Breast epithelium (tissue), 4 donors: ENCODE measurements at places on chromosomes 7 and 10. TPM values are rescaled to one million over a fixed set of nuclear protein-coding genes. Genes with fewer than 3 reads are reported as not detected.

LRRC18 gene
- total RNA-seq, result not detected

CAMK2B gene
- 2.0 TPM for total RNA-seq

CPA4 gene
- not detected for total RNA-seq

UTF1 gene
- not detected for total RNA-seq

PAX4 gene
- not detected for total RNA-seq

SYCE1 gene
- total RNA-seq, result 3.9 TPM

ADAM12 gene
- 8.6 TPM for total RNA-seq

NAMPT gene
- total RNA-seq, result 751 TPM

DNA sequence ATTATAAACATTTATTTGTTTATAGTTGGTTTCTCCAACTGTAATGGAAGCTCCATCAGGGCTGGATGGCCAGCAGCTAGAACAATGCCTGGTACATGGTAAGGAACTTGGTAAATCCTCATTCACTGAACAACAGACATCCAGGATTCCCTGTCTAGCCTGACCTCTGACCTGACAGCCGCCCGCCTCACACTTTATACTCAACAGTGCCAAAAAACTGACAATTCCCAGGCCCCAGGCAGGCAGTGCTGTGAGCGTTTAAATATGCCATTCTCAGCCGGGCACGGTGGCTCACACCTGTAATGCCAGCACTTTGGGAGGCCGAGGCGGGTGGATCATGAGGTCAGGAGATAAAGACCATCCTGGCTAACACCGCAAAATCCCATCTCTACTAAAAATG, 55.9 kb downstream of the RSU1 start:
- no peak for DNase-seq

DNA sequence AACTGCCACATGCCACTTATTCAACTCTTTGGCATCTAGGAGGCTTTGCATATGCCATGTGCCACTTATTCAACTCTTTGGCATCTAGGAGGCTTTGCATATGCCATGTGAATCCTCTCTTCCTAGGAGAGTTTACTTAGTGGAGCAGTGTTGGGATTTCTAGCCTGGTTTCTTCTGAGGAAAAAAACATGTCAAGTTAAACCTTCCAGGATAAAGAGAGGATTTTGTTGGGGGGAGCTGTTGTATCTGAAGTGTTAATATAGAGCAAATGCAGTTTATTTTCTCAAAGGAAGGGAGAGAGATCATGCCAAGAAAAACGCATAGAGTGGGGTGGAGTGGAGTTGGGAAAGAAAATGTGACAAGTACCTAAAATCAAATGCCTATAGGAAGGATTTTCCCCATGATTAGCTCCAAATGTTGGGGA, 91.5 kb downstream of the MCU start:
- no peak for DNase-seq

DNA sequence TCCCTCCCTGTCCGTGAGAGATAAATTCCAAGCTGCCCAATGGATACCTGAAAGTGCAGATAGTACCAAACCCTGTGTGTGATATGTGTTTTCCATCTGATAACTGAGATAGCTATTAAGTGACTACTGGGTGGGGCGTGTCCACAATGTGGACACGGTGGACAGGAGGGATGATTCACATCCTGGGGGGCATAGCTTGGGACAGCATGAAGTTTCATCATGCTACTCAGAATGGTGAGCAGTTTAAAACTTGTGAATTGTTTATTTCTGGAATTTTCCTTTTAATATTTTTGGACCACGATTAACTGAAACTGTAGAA, 158.6 kb downstream of the CREB5 start:
- no peak for DNase-seq

DNA sequence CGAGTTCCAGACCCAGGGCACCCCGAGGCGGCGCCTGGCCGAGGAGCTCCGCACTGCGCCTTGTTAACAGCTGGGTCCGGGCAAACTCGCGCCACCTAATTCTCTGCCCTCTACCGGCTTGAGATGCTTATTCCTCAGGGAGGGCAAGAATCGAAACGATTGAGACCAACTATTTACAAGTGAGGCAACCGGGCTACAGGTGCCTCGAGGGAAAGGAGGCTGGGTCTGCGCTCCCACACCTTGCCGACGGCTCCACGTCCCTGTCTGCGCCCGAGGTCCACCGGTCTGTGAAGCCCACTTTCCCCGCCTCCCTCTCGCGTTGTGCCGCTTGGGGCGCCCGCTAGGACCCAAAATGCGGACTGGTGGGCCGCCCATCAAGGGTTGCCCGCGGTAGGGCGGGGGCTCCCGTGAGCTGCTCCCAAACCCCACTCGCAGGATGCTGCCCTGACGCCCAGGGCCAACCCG, 527 bp downstream of the AKR1B1 start:
- DNase-seq, result no peak

DNA sequence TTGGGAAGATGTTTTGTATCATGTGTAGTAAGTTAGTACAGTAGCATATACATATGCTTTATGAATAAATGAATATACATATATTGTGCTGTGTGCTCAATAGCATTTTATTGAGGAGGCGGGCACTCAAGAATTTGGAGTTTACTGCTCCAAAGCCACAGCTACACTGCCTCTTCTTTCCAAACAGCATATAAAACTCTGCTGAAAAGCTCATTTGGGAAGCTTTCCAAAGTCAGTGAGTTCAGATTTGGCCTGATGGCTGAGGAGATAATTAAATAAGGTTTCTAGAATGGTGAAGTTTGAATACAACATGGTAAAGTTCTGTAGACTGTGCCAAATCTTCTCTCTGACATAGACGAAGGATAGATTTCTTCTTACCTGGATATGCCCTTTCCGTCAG, 29.8 kb downstream of the CDK1 start:
- DNase-seq, result no peak

- DNase-seq, result peak; percentile 58
Measured at GRCh38 chr7:135320268-135320667, 86.6 kb downstream of the STRA8 start.

GRCh38 chr10:75040576-75040975, 70.9 kb upstream of the SAMD8 start:
- no peak for DNase-seq

DNA sequence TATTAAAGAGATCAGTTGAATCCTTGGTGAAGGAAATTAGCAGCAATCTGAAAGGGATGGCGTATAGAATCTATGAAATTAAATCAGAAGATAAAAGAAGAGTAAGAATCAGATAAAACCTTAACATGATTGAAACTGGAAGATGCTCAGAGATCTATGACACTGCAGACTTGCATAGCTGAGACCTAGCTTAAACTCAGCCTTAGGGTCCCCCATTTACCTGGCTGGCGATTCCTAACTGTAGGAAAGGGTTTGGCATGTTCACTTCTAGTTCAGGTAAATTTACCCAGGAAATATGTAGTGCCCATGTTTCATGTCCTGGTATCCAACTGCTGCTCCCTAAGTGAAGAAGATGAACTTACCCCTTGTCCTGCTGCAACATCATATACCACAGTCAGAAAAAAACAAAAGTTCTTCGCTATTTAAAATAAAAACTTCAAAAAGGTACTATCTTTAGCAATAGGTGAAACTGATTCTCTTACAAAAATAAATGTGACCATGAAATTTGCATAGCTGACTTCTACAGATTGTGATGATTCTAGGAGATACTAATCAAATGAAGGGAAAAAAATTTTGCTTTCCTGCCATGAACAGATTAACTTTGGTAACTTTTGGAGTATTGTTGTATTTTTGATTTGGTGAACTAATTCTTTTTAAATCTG, 47.8 kb upstream of the TMEM243 start:
- no peak for DNase-seq

GRCh38 chr7:135326636-135327280, 93.1 kb downstream of the STRA8 start:
- DNase-seq, result no peak

- DNase-seq, result no peak
Measured at GRCh38 chr10:3281941-3282673, 109.5 kb upstream of the PITRM1 start.

DNA sequence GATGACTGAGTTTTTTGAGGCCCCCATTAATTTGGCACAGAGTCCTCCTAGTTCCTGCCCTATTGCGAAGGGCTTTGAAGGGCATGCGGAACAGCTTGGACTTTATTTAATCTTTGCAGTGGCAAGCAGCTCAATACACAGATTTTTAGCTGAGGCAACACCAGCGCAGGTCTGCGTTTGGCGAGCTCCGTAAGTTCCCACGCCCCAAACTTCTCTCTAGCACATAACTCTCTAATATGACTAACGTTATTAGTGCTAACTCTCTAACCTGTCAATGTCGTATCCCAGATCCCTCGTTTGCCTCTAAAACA, 366 bp upstream of the TAF3 start:
- no peak for DNase-seq

DNA sequence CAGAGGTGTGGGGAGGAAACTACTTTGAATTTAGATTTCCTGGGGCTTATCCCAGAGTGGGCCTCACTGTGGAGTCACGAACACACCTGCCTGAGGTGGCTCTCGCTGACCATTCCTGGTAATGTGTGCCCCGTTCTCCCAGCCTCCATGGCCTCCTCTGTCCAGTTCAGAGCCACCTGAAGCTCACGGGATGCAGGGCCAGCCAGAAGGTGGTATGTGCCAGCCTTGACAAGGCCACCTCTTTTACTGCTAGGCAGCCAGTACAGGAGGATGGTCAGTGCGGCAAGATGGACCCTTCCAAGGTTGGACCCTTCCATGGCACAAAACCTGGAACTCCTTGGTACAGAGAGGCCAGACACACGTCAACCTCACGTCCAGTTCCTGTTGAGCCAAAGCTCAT, 210.3 kb downstream of the DNAJB6 start:
- peak; percentile 31 for DNase-seq

- DNase-seq, result no peak
Measured at GRCh38 chr7:98294798-98295382, 13.4 kb downstream of the BRI3 start.

DNA sequence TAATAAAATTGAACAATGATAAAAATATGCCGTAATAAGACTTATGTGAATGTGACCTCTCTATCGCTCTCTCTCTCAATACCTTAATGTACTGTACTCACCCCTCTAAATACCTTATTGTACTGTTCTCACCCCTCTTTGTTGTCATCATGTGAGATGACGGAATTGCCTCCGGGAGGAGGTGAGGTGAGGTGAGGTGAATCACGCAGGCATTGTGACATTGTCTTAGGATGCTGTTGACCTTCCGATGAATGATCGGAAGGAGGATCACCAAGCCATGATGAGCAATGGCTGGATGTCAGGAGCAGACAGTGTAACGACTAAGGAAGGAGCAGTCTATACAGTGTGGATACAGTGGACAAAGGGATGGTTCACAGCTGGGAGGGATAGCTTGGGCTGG, 87.4 kb upstream of the FAM20C start:
- DNase-seq, result no peak

- no peak for DNase-seq
Measured at GRCh38 chr7:74400420-74401136, 53.1 kb upstream of the GTF2IRD1 start.

GRCh38 chr10:68633816-68634466, 73.8 kb downstream of the TET1 start:
- no peak for DNase-seq

DNA sequence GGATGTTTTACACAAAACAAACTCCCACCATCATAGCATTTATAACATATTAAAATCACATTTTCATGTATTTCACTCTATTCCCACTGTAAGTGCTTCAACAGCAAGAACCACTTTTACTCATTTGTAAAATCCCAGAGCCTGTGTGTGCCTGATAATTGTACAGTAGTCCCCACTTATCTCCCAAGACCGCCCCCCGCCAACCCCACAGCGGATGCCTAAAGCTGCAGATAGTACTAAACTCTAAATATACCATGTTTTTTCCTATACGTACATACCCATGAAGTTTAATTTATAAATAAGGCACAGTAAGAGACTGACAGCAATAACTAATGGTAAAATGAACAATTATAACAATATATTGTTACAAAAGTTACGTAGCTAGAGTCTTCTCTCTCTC, 33.5 kb downstream of the EZH2 start:
- no peak for DNase-seq

DNA sequence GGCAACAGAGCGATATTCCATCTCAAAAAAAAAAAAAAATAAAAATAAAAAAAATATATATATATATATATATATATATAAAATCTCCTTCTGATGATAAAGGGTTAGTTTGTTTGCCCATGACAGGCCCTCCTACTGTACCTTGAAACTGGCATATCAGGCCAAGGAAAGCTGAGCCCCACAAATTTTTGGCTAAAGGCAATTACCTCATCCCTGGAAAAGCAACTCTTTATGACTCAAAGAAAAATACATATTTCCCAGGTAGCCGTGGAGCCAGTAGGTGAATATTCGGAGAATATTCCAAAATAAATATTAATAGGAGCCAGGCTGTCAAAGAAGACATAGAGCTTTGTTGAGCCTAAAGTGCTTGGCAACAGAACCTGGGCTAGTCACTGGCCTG, 245.1 kb downstream of the GALNT17 start:
- DNase-seq, result no peak

DNA sequence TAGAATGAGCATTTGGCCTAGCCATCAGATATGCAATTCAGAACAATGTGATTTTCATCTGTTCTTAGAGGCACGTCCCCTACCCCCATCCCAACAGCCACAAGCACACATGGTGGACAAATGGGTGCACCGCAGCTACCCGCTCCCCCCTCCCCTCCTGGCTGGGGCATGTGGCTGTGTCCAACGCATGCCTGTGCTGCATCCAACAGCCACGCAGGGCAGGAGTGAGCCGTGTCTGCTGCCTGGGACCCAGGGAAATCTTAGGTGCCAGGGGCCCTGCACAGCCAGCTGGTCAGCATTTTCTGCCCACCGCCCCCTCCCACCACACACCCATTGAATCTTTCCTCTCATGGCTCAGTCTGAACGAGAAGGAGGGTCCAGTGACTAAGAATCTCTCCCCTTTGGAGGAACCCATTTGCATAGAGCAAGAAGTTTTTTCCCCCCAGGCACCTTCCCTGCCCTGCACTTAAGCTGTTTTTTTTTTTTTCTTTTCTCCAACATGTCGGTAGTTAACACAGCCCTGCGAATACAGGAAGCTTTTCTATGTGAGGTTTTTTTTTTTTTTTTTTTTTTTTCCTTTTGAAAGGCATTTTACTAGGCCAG, 138.9 kb downstream of the WDR11 start:
- no peak for DNase-seq
